ENCODE measurements at places on chromosomes 13 and 19.

- no peaks in the 10 kb centered on the region for H3K36me3 ChIP-seq
- no peak overlapping the region for H3K4me3 ChIP-seq
- no peaks in the 10 kb centered on the region for H3K27me3 ChIP-seq
- no peak overlapping the region for H3K27ac ChIP-seq
- H3K4me1 ChIP-seq: no peaks in the 10 kb centered on the region
- no peak for DNase-seq
Observed at GRCh38 chr13:68375004-68375403, 1144.9 kb upstream of the PCDH9 start.

DNA sequence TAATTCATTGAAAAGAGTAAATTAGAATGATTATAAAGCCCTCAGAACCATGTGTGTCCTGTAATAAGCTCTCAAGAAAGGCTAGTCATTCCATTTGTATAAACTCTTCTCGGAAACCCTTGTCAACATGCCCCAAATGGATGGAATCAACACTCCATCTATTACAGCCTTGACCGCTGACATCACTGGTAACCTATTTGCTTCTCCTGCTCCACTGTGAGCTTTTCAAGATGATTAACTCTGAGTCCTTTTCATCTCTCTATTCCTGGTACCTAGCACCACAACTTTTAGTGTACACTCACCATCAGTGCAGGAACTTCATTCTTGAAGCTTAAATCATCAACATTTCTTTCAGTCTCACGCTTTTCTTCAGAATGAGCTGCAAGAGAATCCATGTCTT lies 612.0 kb downstream of the DCT start:
- H3K27me3 ChIP-seq: peaks cover 3% of the 10 kb centered on the region
- no peak overlapping the region for H3K4me3 ChIP-seq
- no peak overlapping the region for H3K27ac ChIP-seq

GRCh38 chr19:45842198-45842597 lies 20.7 kb downstream of the SYMPK start:
- H3K4me1 ChIP-seq: no peaks in the 10 kb centered on the region
- no peak overlapping the region for H3K27ac ChIP-seq
- no peak overlapping the region for H3K4me3 ChIP-seq
- DNase-seq: no peak

GRCh38 chr13:40562975-40563349 lies 103.5 kb downstream of the FOXO1 start:
- DNase-seq: peak; percentile 38
- H3K27ac ChIP-seq: peak overlapping the region; percentile 88
- no peaks in the 10 kb centered on the region for H3K27me3 ChIP-seq

GRCh38 chr19:51983361-51983760 lies 3.3 kb downstream of the ZNF350 start:
- no peak overlapping the region for H3K4me3 ChIP-seq
- no peaks in the 10 kb centered on the region for H3K27me3 ChIP-seq
- peaks cover 18% of the 10 kb centered on the region for H3K4me1 ChIP-seq
- no peak overlapping the region for H3K27ac ChIP-seq

GRCh38 chr13:32113532-32113931 lies 82.0 kb downstream of the FRY start:
- no peaks in the 10 kb centered on the region for H3K27me3 ChIP-seq
- H3K4me3 ChIP-seq: no peak overlapping the region

GRCh38 chr19:40192758-40193586 lies 1.7 kb downstream of the MAP3K10 start:
- no peak overlapping the region for H3K27ac ChIP-seq
- H3K4me3 ChIP-seq: peak overlapping the region; percentile 52
- peaks cover 2% of the 10 kb centered on the region for H3K36me3 ChIP-seq
- H3K27me3 ChIP-seq: no peaks in the 10 kb centered on the region
- no peak for DNase-seq

DNA sequence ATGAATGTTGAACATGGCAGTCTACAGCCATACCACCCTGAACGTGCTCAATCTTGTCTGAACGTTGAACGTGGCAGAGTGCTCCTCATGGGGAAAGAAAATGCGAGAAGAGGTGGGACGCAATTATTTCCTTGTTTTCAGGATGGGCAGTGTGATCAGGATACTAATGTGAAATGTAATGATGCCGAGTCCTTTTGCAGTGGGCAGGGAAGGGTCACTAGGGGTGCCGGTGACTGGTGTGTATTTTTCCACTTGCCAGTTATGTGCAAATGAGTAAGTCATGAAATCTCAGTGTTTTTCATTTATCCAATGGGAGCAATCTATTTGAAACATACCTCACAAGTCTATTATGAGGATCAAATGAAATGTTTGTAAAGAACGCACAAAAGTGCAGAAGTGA lies 84.8 kb downstream of the LNX2 start:
- DNase-seq: no peak
- H3K4me3 ChIP-seq: no peak overlapping the region
- peaks cover 10% of the 10 kb centered on the region for H3K4me1 ChIP-seq
- H3K36me3 ChIP-seq: no peaks in the 10 kb centered on the region
- H3K27ac ChIP-seq: no peak overlapping the region
- H3K27me3 ChIP-seq: no peaks in the 10 kb centered on the region

DNA sequence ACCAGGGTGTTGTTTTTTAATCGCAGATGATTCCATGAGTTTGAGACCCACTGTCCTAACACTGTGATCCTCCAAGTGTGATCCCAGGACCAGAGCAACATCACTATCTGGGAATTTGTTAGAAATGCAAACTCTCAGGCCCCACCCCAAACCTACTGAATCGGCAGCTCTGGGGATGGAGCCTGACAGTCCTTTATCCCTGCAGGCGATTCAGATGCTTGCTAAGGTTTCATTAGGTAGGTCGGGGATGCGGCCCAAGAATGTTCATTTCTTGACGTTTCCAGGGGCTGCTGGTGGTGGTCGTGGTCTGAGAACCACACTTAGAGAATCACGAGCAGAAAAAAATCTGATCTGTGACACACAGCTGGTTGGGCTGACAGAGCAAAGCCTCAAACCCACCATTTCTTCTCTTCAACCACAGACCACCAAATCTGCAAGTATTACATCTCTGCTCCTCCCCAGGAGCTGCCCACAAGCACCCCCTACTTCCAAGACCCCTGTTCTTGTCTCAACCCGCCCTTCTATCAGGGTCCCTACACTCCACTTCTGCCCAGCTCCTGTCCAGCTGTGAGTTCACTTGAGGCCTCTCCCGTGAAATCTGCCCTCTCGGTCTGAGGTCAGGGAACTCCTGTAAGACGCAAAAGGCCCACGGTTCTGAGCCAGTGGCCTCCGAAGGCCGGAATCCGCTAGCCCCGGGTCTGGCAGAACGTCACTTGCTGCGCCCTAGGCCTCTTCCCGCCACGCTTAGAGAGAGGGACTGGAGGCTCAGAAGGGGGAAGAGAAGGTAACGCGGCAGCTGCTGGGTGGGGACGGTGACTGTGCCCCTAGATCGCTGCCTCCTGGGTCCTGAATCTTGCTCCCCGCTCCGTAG lies 1.1 kb upstream of the FARP1 start:
- no peaks in the 10 kb centered on the region for H3K36me3 ChIP-seq
- peaks cover 11% of the 10 kb centered on the region for H3K4me1 ChIP-seq
- no peak overlapping the region for H3K27ac ChIP-seq
- DNase-seq: no peak
- H3K27me3 ChIP-seq: peaks cover 55% of the 10 kb centered on the region
- peak overlapping the region; percentile 29 for H3K4me3 ChIP-seq

GRCh38 chr13:22915442-22916082 lies 265.2 kb upstream of the SGCG start:
- no peak overlapping the region for H3K27ac ChIP-seq
- peak overlapping the region; percentile 36 for H3K4me3 ChIP-seq
- no peak for DNase-seq
- H3K36me3 ChIP-seq: no peaks in the 10 kb centered on the region

- DNase-seq: no peak
- H3K4me3 ChIP-seq: no peak overlapping the region
- no peak overlapping the region for H3K27ac ChIP-seq
- H3K4me1 ChIP-seq: no peaks in the 10 kb centered on the region
- H3K36me3 ChIP-seq: no peaks in the 10 kb centered on the region
- H3K27me3 ChIP-seq: peaks cover 7% of the 10 kb centered on the region
Observed at GRCh38 chr19:33268162-33268991, 34.0 kb downstream of the CEBPA start.

DNA sequence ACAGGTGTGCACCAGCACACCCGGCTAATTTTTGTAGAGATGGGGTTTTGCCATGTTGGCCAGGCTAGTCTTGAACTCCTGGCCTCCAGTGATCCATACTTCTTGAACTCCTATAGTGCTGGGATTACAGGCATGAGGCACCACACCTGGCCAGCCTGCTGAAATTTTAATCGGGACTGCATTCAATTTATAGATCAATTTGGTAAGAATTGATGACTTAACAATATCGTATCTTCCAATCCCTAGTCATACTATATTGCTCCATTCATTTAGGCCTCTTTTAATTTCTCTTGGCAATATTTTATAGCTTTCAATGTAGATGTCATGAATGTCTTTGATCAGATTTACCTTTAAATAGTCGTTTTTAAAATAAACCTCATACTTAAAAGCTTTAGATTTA lies 5.6 kb upstream of the ZNF45 start:
- DNase-seq: no peak
- H3K27me3 ChIP-seq: peaks cover 12% of the 10 kb centered on the region
- no peak overlapping the region for H3K4me3 ChIP-seq
- peaks cover 2% of the 10 kb centered on the region for H3K36me3 ChIP-seq
- H3K27ac ChIP-seq: no peak overlapping the region

- DNase-seq: peak; percentile 85
- H3K27ac ChIP-seq: peak within 1 kb of the TSS; percentile 71
- H3K4me3 ChIP-seq: peak within 1 kb of the TSS; percentile 89
- peaks cover 9% of the 10 kb centered on the region for H3K27me3 ChIP-seq
- H3K36me3 ChIP-seq: peaks cover 9% of the 10 kb centered on the region
Observed at GRCh38 chr13:102798581-102799425, at the start of the genes BIVM and POGLUT2. TSS of gene BIVM (plus strand) at chr13:102799119. CDS start at chr13:102807268, 8,149 bp downstream. TSS of gene POGLUT2 (minus strand) at chr13:102798976. CDS start at chr13:102798670, 306 bp downstream.

DNA sequence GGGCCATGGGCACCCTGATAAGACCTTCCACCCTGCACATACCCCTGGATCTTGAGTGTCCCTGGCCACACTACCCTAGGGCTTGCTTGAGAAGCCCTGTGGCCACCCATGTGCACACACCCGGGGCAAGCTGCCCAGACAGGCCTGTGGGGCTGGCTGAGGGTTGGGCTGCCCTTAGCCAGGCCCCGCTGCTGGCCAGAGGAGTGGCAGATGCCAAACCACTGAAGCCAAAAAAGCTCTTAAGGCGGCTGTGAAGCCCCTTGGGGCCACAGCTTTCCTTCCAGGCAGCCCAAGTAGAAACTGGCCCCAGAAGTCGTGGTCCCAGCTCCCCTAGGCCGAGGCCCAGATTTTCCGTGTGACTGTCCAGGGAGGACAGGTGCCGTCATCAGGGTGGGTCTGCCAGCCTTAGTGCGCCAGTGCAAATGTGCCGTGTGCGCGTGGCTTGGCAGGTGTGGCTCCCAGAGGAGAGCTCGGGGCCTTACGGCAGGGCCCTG lies 14.8 kb downstream of the CEBPG start:
- H3K27me3 ChIP-seq: no peaks in the 10 kb centered on the region
- no peak overlapping the region for H3K27ac ChIP-seq
- no peaks in the 10 kb centered on the region for H3K4me1 ChIP-seq
- H3K36me3 ChIP-seq: peaks cover under 1% of the 10 kb centered on the region
- H3K4me3 ChIP-seq: no peak overlapping the region

DNA sequence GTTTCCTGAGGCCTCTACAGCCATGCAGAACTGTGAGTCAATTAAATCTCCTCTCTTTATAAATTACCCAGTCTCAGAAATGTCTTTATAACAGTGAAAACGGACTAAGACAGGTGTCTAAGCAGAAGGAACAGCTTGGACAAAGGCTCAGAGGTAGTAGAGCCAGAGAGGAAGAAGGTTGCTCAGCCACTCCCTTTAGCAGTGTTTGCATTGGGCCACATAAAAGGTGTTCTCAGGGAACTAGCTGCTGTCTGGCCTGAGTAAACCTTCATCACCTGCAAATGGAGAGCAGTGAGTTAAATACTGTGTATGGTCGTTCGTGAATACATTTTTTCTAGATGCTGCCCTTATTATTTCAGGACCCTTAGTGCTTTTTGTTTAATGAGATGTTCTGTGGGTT lies 383.4 kb downstream of the EFNB2 start:
- no peak for DNase-seq
- no peaks in the 10 kb centered on the region for H3K27me3 ChIP-seq
- no peaks in the 10 kb centered on the region for H3K4me1 ChIP-seq
- H3K27ac ChIP-seq: no peak overlapping the region
- no peak overlapping the region for H3K4me3 ChIP-seq

DNA sequence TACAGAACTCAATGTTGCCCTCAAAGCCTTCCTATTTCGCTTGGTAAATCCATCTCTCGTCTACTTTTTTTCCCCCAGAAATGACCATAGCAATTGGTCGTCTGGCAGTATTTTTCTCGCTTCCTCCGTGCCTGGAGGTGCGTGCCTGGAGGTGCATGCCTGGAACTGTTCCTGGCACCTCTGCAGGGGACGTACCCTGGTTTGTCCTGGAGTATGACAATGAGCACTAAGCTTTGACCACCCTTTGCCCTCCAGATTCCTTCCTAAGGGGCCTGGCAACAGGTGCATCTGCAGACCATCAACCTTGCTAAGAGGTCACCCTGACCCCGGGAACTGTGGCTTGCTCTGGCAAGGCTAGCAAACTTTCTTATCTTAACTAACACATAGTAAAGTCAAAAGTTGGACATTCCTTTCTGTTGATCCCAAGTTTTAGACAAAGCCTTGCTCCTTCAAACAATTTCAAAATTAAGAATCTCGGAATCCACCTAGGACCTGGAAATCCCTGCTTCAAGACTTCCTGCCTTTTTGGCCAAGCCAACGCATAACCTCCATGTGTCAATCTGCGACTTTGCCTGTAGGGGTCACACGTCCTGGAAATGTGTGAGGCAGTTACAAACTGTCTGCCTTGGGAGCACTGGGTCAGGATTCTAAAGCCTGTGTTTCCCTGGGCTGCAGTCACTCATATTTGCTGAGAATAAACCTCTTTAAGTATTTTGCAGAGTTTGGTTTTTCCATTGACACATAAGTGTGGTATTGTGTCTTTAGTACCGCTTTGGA lies 28.8 kb upstream of the TUBGCP3 start:
- H3K36me3 ChIP-seq: no peaks in the 10 kb centered on the region
- H3K27ac ChIP-seq: no peak overlapping the region
- DNase-seq: peak; percentile 12

DNA sequence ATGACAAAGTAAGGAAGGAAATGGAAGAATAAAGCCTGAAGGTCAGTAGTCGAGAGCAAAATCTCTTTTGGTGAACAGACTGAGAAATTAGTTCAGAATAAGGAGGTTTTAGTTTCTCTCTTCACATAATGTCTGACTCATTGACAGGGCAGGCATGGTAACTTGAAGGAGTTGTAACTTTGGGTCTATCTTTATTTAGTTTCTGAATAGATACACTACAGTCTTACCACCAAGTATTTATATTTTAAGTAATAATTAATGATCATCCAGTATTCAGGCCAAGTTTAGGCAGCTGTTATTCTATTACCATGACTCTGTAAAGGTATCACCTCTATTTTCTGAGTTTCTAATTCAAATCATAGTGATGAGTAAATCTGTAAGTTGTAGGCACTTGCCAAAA lies 219.9 kb downstream of the SPRY2 start:
- no peak for DNase-seq
- no peak overlapping the region for H3K27ac ChIP-seq
- H3K4me3 ChIP-seq: no peak overlapping the region
- no peaks in the 10 kb centered on the region for H3K4me1 ChIP-seq
- no peaks in the 10 kb centered on the region for H3K27me3 ChIP-seq

GRCh38 chr19:54430306-54431254 lies 15.3 kb downstream of the TTYH1 start:
- peaks cover 16% of the 10 kb centered on the region for H3K4me1 ChIP-seq
- H3K36me3 ChIP-seq: no peaks in the 10 kb centered on the region
- peak overlapping the region; percentile 42 for H3K4me3 ChIP-seq
- peak; percentile 66 for DNase-seq
- H3K27ac ChIP-seq: no peak overlapping the region

- no peak overlapping the region for H3K27ac ChIP-seq
- H3K4me3 ChIP-seq: no peak overlapping the region
- DNase-seq: no peak
Observed at GRCh38 chr13:97539651-97540610, 106.0 kb downstream of the RAP2A start.
